HCT116 (cell line): ENCODE measurements at places on chromosomes 7 and 10.

DNA sequence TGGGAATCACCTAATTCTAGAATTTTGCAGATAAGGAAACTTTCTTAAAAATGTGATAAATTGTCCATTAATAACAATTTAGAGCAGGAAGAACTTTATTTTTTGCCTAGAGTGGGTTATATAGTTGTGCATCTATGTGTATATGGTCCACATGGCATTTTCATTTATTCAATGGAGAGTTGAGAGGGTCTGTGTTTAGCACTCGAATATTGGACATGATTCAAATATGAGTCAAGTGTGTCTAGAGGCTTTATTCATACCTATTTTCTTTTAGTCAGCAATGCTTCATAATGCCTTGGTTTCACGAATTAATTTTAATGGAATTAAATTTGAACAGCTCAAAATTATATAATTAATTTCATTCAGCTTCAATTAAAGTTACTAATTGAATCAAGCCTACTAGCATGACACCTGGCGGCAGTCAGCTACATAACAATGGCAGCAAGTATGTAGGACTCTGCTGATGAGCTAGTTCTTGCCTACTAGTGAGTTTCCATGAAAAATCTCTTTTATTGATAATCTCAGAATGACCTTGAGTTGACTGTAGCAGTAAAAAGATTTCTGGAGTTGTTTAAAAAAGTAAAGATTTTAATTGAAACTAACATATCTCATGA is 17.7 kb downstream of the MDFIC start:
- H3K27ac ChIP-seq: no peak overlapping the region
- no peaks in the 10 kb centered on the region for H3K27me3 ChIP-seq
- H3K4me1 ChIP-seq: no peaks in the 10 kb centered on the region
- H3K36me3 ChIP-seq: no peaks in the 10 kb centered on the region
- no peak for DNase-seq
- no peak overlapping the region for H3K4me3 ChIP-seq

DNA sequence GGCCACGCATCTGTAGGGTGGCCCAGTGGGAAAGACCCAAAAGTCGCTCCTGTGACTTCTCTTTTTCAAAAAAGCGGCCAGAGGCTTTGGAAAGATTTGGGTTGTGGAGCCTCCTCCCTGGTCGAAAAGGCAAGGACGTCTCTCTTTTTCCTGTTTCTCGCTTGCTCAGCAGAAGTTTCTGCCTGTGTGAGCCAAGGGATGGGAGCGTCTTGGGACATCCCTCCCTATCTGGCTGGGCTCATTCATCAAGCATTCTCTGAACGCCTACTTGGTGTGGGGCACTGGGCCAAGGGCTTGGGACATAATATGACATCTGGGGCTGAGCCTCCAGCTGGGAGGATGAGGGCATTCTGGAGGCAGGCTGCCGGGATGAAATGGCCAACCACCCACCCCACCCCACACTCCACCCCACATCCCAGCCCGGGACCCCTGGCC is 120.9 kb downstream of the C10orf105 start:
- H3K4me1 ChIP-seq: peaks cover 9% of the 10 kb centered on the region
- H3K27ac ChIP-seq: no peak overlapping the region
- no peak for DNase-seq
- no peaks in the 10 kb centered on the region for H3K27me3 ChIP-seq

DNA sequence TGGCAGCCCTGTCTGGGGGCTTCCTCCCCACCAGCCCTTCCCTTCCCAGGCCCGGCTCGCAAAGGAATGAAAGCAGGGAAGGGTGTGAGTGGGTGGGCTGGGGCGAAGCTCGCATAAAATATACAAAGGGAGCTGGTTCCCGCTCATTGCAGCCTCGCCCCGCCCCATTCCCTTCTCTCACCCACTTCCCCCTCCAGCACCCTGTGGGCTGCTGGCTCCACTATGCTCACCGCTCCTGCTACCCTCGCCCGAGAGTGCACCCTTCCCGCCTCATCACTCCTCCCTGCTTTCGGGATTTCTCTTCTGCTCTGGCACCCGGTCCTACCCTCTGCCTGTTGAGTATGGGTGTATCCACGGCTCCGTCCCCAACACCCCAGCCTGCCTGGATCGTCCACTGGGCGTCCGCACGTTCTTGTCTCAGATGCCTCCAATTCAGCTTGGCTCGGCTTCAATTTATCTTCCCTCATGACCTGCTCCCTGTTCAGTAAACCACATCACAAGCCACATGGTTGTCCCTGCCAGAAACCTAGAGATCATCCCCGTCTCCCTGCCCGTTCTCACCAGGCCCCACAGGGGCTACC is 14.4 kb upstream of the TTYH3 start:
- no peak overlapping the region for H3K4me3 ChIP-seq
- no peaks in the 10 kb centered on the region for H3K36me3 ChIP-seq
- no peaks in the 10 kb centered on the region for H3K27me3 ChIP-seq
- H3K27ac ChIP-seq: no peak overlapping the region
- DNase-seq: no peak

GRCh38 chr7:96055717-96056116 is 266.2 kb downstream of the SLC25A13 start:
- H3K4me1 ChIP-seq: no peaks in the 10 kb centered on the region
- peaks cover 48% of the 10 kb centered on the region for H3K27me3 ChIP-seq
- H3K36me3 ChIP-seq: no peaks in the 10 kb centered on the region
- no peak overlapping the region for H3K27ac ChIP-seq

- no peaks in the 10 kb centered on the region for H3K27me3 ChIP-seq
- H3K27ac ChIP-seq: no peak overlapping the region
- no peaks in the 10 kb centered on the region for H3K4me1 ChIP-seq
- no peaks in the 10 kb centered on the region for H3K36me3 ChIP-seq
- no peak for DNase-seq
Observed at GRCh38 chr10:72637398-72637857, 11.5 kb upstream of the MICU1 start.

DNA sequence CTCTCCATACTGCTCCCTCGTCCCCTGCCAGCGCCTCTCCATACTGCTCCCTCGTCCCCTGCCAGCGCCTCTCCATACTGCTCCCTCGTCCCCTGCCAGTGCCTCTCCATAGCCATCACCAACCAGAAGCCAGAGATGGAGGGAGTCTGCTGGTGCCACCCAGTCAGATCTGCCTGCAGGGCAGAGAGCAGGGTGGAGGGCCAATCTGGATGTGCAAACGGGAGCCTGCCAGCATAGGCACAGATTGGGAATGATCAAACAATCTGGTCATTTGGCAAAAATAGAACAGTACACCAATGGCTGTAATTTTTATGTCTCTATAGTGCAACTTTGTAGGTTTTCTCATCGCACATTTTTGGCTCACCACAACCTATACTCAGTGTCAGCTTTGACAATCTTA is 76.9 kb upstream of the LRRC4 start:
- no peaks in the 10 kb centered on the region for H3K36me3 ChIP-seq
- H3K27ac ChIP-seq: no peak overlapping the region
- no peaks in the 10 kb centered on the region for H3K4me1 ChIP-seq
- H3K4me3 ChIP-seq: no peak overlapping the region

DNA sequence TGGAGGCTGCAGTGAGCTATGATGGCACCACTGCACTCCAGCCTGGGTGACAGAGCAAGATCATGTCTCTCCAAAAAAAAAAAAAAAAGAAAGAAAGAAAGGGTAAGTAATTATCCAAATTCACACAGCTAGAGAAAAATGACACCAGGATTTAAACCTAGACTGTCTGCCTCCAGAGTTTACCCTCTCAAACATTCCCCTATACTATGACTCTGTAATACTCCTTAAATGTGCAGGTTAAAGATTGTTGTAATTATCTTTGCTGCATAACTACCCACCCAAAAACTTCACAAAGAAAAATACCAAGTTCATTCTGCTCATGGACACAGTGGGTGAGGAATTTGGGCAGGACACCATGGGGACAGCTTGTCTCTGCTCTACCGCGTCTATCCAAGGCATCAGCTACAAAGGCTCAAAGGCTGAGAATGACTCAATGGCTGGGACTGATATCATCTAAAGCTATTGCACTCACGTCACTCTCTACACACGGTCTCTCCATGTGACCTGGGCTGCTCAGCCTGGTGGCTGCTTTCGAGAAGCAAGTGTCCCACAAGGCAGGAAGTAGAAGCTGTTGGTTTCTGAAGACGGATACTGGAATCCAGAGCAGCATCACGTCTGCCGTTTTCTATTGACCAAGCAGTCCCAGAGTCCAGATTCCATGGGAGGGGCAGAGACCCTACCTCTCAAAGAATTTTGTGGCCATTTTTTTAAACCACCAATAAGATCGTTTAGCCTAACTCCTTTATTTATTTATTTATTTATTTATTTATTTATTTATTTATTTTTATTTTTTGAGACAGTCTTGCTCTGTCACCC is 185.7 kb upstream of the AUTS2 start:
- H3K27ac ChIP-seq: no peak overlapping the region
- no peaks in the 10 kb centered on the region for H3K27me3 ChIP-seq
- no peaks in the 10 kb centered on the region for H3K4me1 ChIP-seq
- no peaks in the 10 kb centered on the region for H3K36me3 ChIP-seq
- DNase-seq: no peak

DNA sequence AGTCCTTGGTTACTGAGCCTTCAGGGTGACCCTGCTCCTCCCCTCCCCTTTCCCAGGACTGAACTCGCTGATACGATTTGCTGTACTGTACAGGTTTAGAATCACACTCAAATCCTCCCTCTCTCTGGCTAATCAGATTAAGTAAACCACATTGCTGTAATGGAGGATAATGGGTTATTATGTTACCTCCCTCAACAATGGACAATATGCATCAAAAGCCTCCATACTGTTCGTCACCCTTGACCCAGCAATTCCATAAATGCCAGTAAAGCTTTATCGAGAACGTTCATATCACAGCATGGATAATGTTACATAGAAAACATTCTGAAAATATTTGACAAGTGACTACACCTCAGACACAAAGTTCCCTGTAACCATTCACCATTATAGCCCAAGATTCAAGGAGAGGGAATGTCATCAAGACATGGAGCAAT is 61.7 kb downstream of the FAM107B start:
- no peak for DNase-seq
- no peaks in the 10 kb centered on the region for H3K4me1 ChIP-seq
- no peak overlapping the region for H3K27ac ChIP-seq
- no peaks in the 10 kb centered on the region for H3K36me3 ChIP-seq
- no peaks in the 10 kb centered on the region for H3K27me3 ChIP-seq

- H3K4me1 ChIP-seq: no peaks in the 10 kb centered on the region
- no peak for DNase-seq
- no peak overlapping the region for H3K27ac ChIP-seq
- H3K36me3 ChIP-seq: no peaks in the 10 kb centered on the region
Observed at GRCh38 chr7:116942504-116942903, 10.8 kb upstream of the ST7 start.

DNA sequence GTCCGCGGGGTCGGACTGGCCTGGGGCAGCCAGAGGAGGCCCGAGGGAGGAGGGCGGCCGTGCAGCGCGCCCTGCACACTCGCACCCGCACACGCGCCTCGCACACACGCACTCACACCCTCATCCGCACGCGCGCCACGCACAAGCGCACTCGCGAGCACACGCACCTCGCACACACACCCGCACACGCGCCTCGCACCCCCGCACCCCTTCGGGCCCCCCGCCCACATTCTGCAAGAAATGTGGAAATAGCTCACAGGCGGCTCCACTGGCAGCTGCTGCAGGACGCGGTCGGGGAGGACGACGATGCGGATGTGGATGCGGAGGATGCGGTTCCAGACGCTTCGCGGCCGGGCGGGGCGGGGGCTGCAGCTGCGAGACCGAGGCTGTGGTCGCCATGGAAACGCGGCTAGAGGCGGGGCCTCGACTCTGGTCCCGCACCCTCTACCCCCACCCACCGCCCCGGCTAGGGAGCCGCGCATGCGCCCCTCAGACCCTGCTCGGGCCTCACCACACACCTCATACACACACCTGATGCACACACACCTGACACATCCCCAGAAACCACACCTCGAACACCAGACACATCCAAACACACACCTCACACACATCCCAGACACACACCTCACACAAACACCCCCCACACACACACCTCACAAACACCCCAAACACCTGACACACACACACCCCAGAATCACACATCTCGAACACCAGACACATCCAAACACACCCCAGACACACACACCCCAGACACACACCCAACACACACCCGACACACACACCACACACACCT is at the start of gene CALY:
Gene CALY, minus strand, starts transcription at position 320 of the 793 bp plus-strand sequence. CDS start 7,907 bp downstream, outside the sequence.
- no peaks in the 10 kb centered on the region for H3K4me1 ChIP-seq
- no peaks in the 10 kb centered on the region for H3K27me3 ChIP-seq

DNA sequence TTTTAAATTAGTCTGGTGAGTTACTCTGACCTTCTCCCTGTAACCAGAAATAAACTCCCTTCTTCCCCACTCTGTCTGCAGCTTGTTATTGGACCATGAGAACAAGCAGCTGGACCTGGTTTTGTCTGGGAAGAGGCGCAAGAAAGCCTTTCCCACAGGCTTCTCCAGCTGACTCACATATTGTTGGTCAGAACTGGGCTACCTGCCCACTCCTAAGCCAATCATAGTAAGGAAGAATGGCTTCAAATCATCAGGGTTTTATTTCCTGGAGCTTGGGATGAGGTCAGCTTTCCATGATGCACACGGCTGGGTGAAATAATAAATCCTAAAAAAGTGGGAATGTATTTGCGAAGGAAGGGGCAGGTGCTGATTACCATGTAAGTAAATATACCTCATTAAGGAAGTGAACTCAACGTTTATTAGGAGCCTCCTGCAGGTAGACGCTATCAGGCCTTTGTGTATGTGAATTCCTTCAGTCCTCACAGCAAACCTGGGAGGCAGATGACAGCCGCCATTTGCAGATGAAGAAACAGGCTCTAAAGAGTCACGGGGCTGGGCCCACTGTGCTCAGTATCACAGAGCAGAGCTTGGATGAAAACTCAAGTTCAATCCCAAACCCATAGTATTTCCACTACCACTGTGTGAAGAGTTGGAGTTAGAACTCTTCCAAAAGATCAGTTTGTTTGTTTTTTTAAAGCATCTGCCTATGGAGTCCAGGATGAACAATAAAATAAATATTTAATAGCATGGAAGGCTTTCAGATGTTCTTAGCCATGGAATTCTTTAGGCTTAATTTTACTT is 32.8 kb downstream of the IL15RA start:
- H3K36me3 ChIP-seq: no peaks in the 10 kb centered on the region
- no peaks in the 10 kb centered on the region for H3K27me3 ChIP-seq
- no peak overlapping the region for H3K4me3 ChIP-seq
- H3K4me1 ChIP-seq: peaks cover 16% of the 10 kb centered on the region

DNA sequence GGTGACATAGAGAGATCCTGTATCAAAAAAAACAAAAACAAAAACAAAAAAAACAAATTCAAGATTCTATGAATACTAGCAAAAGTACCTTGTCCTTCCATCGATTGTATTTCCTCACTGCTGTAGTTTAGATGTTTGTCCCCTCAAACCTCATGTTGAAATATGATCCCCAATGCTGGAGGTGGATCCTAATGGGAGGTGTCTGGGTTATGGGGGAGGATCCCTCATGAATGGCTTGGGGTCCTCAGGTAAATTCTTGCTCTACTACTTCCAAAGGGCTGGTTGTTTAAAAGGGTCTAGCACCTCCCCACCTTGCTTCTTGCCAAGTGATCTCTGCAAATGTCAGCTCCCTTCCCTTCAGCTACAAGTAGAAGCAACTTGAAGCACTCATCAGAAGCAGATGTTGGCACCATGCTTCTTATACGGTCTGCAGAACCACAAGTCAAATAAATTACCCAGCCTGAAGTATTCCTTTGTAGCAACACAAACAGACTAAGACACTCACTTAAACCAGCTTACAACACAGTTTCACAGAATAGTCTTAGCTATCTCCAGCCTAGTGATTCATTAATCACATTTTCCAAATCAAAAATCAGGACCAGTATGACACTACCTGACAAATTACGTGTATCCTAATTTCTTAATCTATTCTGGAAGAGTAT is 20.7 kb downstream of the ABI1 start:
- no peaks in the 10 kb centered on the region for H3K36me3 ChIP-seq
- H3K27ac ChIP-seq: no peak overlapping the region
